ENCODE measurements at places on chromosomes 5 and 9. TPM values are rescaled to one million over a fixed set of nuclear protein-coding genes. Genes with fewer than 3 reads are reported as not detected.

OTP gene
- polyA plus RNA-seq, result not detected

CERT1 gene
- polyA plus RNA-seq, result 53.7 TPM

OGN gene
- polyA plus RNA-seq, result 30.2 TPM

WDR36 gene
- 24.1 TPM for polyA plus RNA-seq

FAM221B gene
- polyA plus RNA-seq, result 0.35 TPM

GABRA1 gene
- polyA plus RNA-seq, result not detected

PKD2L2 gene
- 0.50 TPM for polyA plus RNA-seq

GRCh38 chr9:134531220-134531970, 110.2 kb upstream of the COL5A1 start:
- no peak for DNase-seq

- DNase-seq, result no peak
Observed at GRCh38 chr9:109319626-109320241, 1.1 kb downstream of the EPB41L4B start.

DNA sequence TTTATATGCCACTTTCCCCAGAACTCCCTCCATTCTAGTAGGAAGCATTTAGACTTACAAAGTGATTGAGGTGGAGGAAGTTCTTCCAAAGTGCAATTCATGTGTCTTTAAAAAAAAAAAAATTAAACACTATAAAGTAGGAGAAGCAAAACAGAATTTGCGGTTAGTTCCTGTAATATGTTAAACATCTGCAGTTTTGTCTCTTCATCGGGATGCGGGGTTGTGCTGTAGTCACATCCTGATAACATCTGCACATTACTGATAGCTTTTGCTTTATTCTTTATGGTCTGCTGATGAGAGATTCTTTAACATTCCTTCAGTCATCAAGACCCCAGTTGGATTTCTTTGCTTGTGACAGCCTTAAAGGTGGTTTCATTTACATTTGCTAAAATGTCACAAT, 694.3 kb downstream of the NR2F1-AS1 start:
- no peak for DNase-seq

GRCh38 chr5:58759745-58760144, 176.9 kb downstream of the RAB3C start:
- no peak for DNase-seq

GRCh38 chr5:142650060-142650459, 35.8 kb downstream of the FGF1 start:
- no peak for DNase-seq

DNA sequence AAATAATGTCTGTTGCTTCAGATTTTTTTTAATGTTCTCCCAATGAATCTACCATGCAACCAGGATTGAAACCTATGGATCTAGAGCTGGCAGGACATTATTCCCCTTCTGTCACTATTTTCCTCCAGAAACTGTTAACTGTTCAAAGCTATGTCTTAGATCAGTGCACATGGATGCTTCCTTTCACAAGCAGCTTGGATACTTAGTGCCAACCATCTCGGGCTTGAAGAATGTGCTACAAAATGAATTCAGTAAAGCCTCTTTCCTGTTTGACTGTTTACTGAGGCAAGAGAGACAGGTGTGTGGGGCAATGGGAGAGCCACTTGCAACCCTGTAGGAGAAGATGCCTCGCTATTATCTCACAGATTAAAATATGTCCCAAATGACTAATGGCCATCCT, 774.8 kb downstream of the KCTD16 start:
- no peak for DNase-seq

DNA sequence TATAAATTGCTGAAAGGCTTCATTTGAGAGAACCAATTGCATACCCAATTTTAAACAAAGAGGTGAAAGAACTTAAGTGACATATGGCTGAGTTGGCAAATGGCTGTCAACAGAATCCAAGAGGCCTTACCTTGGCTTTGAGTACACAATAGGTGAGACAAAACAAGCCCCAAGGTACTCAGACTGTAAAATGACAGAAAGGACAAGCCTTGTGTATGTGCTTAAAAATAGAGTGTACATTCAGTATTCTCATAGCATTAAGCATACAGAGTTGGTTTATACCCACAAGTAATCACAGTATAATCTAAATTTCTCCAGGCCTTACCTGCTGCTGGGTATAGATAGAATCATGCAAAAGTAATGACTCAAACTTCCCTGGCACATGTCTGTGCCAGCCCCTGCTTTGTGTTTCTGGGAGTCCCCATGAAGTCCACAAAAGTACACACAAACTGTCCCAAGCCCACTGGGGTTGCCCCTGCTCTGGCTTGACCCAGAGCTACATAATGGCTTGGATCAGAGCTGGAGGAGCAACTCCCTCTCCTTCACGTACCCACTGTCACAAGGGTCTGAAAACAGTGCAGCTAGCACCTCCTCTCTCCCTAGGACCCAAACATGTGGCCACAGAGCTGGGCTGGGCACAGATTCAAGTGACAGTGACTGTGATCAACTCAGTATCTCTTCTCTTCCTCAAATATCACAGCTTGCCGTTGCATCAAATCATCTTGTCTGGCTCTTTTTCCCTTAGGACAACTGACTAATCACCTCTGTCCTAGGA, 250.8 kb downstream of the ENC1 start:
- no peak for DNase-seq

GRCh38 chr5:158124606-158125316, 265.8 kb upstream of the CLINT1 start:
- no peak for DNase-seq

GRCh38 chr9:115118879-115119218, 892 bp upstream of the TNC start:
- no peak for DNase-seq
